ENCODE measurements at places on chromosomes 1 and 21.

DNA sequence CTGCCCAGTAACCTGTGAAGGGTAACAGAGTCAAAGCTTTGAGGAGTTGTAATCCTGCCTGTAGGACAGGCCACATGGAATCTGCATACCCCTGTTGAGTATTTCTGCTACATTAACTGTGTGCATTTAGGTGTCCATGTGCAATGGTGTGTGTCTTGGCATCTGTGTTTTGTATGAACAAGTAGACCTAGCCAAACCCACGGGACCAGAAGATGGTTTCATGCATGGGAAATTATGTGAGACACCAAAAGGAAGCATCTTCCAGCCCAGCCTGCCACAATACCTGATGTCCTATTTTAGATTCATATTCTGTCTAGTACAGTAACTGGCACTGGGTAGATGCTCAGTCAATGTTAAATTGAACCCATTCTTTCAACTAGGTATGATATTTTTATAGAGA lies 70.8 kb upstream of the KCND3 start:
- no peak for DNase-seq

DNA sequence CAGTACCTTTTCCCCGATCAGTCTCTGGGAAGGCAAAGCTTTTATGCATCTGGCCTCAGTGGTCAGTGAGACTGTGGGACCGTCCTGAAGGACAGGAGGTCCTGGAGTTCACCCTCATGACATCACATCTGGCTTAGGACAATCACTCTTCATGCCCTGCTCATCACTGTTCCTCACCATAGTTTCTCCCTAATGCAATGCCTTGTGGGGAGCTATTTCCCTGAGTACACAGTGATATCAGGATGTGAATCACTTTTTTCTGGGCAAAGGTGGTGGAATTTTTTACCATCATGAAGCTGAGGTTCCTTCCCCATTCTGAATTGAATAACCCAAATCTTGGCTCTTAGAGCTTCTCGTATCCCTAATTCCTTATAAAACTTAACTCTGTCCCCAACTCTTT lies 34.8 kb upstream of the CFAP126 start:
- no peak for DNase-seq

DNA sequence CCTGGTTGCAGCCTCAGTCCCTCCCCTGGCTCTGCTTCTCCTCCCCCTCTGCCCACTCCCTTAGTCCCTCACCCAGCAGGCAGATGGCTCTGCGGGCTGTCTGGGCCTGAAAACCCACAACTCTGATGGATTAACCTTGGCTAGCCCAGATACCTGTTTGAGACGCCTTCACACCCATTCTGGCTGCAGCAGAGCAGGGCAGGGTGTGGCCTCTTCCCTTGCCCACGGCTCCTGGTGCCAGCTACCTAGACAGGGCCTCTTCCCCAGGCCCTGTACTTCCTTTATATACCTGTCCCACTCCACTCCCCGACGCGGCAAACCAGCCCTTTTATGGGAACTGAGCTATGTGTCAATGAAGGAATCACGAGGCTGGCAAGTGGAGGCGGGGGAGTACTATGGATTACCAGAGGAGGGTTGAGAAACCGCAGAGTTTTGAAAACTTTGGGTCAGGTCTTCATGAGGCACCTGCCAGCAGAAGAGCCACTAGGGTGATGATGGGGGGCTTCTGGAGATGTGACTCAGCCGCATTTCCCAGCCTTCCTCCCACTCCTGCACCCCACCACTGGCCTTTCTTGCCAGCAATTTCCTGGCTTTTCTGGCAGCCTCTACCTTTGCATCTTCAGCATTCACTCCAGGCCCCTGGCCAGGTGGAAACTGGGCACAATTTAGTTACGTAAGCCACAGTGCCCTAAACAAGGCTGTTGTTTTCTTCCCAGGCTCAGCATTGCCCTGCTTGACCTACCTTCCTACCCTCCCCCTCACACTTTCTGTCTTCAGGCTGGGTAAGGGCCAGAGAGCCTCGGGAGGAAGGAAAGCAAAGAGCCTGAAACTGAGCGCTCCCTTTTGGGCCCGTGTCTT lies at the start of gene CHI3L1:
Gene CHI3L1 (minus strand): TSS at position 259 of the 858 bp plus-strand sequence. CDS start 81 bp downstream, at position 178.
- DNase-seq = no peak

DNA sequence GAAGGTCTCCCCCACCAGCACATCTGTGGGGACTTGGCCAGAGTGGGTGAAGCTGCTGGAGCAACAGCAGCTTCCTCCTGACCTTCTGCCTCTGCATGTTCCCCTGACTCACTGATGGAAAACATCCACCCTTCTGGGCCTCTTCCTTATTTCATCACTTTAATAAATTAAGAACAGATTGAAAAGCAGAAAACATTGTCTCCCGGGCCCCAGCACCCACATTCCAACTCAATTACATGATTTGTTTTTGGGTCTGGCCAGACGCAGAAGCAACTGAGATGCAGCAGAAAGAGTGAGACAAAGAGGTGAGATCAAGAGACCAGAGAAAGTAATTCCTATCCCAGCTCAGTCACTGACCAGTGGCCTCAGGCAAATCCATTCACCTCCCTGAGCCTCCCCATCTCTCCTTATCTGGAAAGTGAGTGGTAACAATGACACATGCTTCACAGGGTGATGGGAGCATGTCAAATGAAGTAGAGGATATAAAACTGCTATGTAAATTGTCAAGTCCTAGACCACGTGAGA lies 157.1 kb downstream of the ELAVL4 start:
- no peak for DNase-seq

GRCh38 chr1:202302166-202302565 lies 39.6 kb downstream of the UBE2T start:
- no peak for DNase-seq

DNA sequence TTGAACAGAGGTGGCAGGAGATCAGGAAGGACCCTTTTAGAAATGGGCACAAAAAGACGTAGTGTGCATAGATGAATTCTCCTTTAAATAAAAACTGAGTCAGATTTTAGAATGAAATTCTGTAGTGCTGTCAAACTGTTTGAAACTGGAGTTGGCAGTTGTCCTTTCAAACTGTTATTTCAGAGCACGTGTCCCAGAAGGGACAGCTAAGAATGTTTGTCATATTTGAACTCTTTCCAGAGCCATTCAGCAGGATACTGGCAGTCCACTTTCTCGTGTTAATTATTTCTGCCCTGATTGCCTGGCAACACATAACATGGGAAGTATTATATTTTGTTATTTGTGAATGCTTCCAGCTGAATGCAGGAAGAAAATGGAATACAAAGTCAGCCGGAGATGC lies 212.3 kb upstream of the DPYD start:
- no peak for DNase-seq

GRCh38 chr21:44648557-44649311 lies 2.5 kb downstream of the KRTAP10-11 start:
- DNase-seq = no peak

DNA sequence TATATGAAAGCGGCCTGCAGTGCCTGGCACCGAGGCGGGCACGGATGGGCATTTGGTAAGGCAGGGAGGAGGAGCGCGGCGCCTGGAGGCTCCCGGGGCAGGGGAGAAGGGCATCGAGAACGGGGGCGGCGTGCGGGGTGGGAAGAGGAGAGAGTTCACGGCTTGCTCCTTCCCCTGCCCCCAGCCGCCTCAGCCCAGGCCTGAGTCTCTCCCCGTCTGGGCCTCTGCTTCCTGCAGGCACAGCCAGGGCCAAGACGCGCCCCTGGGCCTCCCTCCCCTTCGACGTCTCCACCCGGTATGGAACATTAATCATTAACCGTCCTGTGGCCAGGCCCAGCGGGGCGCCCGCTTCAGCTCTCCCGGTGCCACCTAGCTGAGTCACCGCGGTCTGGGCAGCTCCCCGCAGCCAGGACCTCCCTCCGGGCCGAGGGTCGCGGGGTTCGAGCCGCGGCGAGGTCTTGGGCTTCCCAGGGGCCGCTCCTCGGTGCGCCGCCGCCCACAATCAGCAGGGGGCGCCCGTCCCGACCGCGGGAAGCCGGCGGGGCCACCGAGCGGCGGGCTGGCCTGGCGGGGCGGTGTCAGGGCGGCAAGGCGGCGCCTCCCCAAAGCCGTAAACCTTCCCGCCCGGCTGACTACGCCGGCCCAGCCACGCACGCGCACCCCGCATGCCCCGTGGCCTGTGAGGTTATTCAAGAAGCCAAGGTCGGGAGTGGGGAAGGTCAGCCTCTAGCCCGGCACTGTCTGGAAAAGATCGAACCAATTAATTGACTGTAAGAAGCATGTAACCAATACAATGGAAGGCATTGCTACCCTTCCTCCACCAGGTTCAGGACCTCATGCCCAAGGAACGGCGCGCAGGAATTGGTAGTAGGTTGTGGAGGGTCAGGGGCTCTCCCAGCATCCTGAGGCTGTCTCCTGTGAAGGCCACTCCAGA lies 23.4 kb upstream of the RD3 start:
- DNase-seq = peak; percentile 77

- no peak for DNase-seq
Observed at GRCh38 chr1:229323201-229323600, 19.6 kb downstream of the CCSAP start.

DNA sequence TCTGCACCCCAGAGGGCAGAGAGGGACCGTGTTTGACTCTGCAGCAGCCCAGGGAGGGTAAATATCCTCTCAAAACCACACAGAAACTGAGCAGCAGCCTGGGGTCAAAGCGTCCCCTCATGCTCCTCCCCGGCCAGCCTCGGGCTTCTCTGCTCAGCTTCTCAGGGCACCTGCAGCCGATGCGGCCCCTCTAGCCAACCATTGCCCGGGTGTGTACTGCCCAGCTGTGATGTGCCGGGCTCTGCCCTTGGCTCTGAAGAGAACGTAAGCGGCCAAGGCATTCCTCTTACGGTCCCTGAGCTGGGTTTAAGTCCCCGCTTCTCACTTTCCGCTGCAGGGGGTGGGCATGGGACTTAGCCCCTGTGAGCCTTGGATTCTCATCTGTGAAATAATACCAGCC lies 5.5 kb downstream of the FAM131C start:
- no peak for DNase-seq

GRCh38 chr1:91552596-91552995 lies 51.9 kb downstream of the CDC7 start:
- DNase-seq = no peak

DNA sequence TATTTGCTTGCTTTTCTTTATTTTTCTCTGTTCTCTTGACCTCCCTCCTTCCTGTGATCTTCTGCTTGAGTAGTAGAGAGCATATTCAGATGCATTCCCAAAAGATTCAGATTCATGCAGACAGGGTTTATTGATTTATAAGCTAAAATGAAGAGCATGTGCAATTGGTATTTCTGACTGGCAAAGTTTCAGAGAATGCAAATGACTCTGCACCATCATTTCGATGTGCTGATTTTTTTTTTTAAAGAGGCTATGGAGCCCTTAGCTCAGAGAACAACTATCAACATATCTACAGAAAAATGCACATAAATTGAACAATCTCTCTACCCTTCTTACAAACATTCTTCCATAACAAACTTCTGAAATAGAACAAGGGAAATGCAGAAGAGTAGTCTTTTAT lies 312.0 kb downstream of the VAV3 start:
- no peak for DNase-seq

GRCh38 chr21:26061437-26061836 lies 109.1 kb downstream of the APP start:
- no peak for DNase-seq

DNA sequence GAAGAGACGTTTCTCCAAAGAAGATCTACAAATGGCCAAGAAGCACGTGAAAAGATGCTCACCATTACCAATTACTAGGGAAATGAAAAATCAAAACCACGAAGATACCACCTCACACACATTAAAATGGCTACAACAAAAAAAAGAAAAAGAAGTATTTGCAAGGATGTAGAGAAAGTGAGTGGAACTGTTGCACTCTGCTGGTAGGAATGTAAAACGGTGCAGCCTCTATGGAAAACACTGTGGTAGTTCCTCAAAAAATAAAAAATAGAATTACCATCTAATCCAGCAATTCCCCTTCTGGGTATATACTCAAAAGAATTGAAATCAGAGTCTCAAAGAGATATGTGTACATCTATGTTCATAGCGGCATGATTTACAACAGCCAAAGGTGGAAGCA lies 115.4 kb upstream of the EDN2 start:
- DNase-seq = no peak

DNA sequence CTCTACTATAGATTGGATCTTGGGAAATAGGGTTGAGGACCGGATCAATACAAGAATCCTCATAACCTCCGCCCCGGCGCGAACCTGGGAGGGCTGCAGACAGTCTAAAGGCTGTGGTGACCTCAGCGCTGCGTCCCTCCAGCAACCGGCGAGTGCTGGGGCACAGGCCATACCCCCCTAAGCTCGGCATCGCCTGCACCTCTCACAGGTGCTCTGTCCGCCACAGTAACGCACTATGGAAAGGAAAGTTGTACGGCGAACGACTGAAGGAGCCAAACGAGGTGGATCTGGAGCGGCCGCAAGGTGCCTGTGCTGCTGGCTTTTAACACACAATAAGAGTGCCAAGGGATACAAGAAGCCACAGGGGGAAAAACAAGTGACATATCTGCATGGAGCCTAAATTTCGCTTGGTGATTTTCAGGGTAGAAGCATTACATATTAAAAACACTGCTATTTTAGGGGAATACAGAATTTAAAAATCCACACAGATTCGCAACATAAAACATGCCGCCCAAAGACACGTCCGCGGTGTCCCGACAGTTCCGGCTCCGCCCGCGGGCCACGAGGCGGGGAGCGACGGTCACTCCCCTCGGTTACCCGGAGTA lies 1.4 kb upstream of the RBM15 start:
- no peak for DNase-seq

- no peak for DNase-seq
Observed at GRCh38 chr1:115643225-115643624, 1.5 kb downstream of the VANGL1 start.

DNA sequence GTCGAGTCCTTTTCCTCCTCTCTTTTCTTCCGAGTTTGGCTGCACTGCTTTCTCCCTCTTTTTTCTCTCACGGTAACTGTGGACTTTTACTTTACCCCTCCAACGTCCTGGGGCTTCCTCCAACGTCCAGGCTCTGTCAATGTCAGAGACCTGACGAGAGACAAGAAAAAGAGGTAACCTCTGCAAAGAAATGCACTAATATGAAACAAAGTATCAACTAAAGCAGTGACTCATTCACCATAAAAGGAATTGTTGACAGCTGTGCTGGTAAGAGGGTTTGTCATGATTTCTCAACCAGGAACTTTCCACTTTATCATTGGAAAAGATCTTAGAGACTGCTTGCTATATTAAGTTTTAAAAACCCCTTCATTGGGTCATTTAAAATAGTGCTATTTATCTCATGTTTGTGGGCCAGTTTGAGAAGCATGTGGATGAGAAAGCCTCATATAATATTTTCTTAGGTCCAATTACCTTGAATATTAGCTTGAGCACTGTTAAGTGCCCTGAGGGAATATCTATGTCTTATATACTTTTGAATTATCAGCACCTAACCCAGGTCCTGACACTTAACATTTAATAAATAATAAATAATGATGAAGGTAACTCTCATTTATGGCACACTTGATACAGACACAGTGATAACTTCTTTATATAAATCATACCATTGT lies at the start of gene GBP2:
Gene GBP2 (minus strand): TSS at position 202 of the 668 bp plus-strand sequence. CDS start 4,148 bp downstream, outside the sequence.
- DNase-seq = no peak

DNA sequence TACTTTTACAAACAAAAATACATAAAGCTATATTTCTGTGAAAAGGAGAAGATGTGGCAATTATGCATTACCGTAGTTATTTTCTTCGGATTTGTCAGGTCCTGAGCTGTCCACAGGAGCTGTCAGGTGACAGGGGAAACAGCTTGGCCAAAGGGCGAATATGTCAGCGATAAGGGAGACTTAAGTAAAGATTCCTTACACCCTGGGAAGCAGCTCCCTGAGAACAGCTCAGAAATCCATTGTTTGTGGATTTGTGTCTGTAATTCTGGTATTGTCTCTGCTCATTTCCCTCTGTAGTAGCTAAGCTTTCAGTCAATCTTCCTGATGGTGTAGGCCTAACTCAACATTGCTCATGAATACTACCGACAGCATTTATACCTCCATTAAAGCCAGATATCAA lies 7.1 kb upstream of the CD34 start:
- DNase-seq = no peak

- no peak for DNase-seq
Observed at GRCh38 chr1:84283381-84283780, 18.1 kb upstream of the SAMD13 start.
